Smooth muscle cell of the pulmonary artery (primary cell): ENCODE measurements at places on chromosomes 12 and 14. TPM values are rescaled to one million over a fixed set of nuclear protein-coding genes. Genes with fewer than 3 reads are reported as not detected.

Gene ABCC9
- total RNA-seq = 22.9 and 46.0 TPM in 2 replicates

Gene ARHGDIB
- total RNA-seq = 11.4 and 14.0 TPM in 2 replicates

Gene CLEC9A
- not detected in 2 replicates for total RNA-seq

Gene GPR33
- not detected in 2 replicates for total RNA-seq

Gene CD27
- total RNA-seq = not detected in 2 replicates

Gene NOS1
- not detected in 2 replicates for total RNA-seq

Gene KCNJ8
- total RNA-seq = 9.1 and 16.6 TPM in 2 replicates

Gene ASB2
- 0.52 and 1.7 TPM in 2 replicates for total RNA-seq

Gene EIF2B2
- total RNA-seq = 41.9 and 52.5 TPM in 2 replicates

Gene PAPLN
- total RNA-seq = 2.5 and 3.2 TPM in 2 replicates

Gene GYS2
- 0.03 TPM in 1 of 2 replicates, not detected in the other for total RNA-seq

Gene CFAP54
- 1.8 and 2.6 TPM in 2 replicates for total RNA-seq

Gene EDDM3A
- not detected in 2 replicates for total RNA-seq

Gene RARG
- 40.9 and 47.0 TPM in 2 replicates for total RNA-seq

Gene RTN1
- total RNA-seq = 2.8 and 6.9 TPM in 2 replicates

Gene TEX22
- 0.17 and 0.39 TPM in 2 replicates for total RNA-seq

Gene ASB8
- total RNA-seq = 12.4 and 18.4 TPM in 2 replicates

Gene DPPA3
- not detected in 2 replicates for total RNA-seq

Gene CABP1
- 1.6 and 21.4 TPM in 2 replicates for total RNA-seq

Gene SLC7A7
- 3.4 and 34.2 TPM in 2 replicates for total RNA-seq

Gene PLEK2
- total RNA-seq = 0.98 and 3.6 TPM in 2 replicates

Gene MMP19
- 5.8 and 16.2 TPM in 2 replicates for total RNA-seq

Gene ANO6
- 92.4 and 93.6 TPM in 2 replicates for total RNA-seq

Gene PRIMA1
- not detected in 2 replicates for total RNA-seq

Gene GLT1D1
- under 0.01 TPM in 1 of 2 replicates, not detected in the other for total RNA-seq

Gene SLC17A8
- not detected in 2 replicates for total RNA-seq

Gene PRKD1
- total RNA-seq = 15.4 and 40.5 TPM in 2 replicates

Gene NRXN3
- 1.4 and 2.9 TPM in 2 replicates for total RNA-seq

Gene WIF1
- total RNA-seq = not detected in 2 replicates

Gene CHURC1
- 39.0 and 54.7 TPM in 2 replicates for total RNA-seq

Gene CIDEB
- 1.6 and 2.3 TPM in 2 replicates for total RNA-seq

Gene TSFM
- total RNA-seq = 16.0 and 17.1 TPM in 2 replicates

Gene RD3L
- total RNA-seq = not detected in 2 replicates

Gene LHX5
- total RNA-seq = not detected in 2 replicates

Gene NKX2-1
- not detected in 2 replicates for total RNA-seq
